ENCODE measurements at places on chromosomes 16 and 17. TPM values are rescaled to one million over a fixed set of nuclear protein-coding genes. Genes with fewer than 3 reads are reported as not detected.

TCAP gene
- 1.1 TPM for total RNA-seq

CCL18 gene
- not detected for total RNA-seq

KRTAP3-1 gene
- not detected for total RNA-seq

PRSS21 gene
- total RNA-seq: not detected

TMEM98 gene
- 8.8 TPM for total RNA-seq

PLA2G10 gene
- not detected for total RNA-seq

HS3ST4 gene
- total RNA-seq: not detected

FOXL1 gene
- total RNA-seq: 11.3 TPM

TSNAXIP1 gene
- 0.45 TPM for total RNA-seq

CHST5 gene
- total RNA-seq: 0.87 TPM

LRRC46 gene
- total RNA-seq: 0.20 TPM

CCP110 gene
- total RNA-seq: 14.4 TPM

TMEM204 gene
- not detected for total RNA-seq

CD300A gene
- total RNA-seq: not detected

CCDC154 gene
- total RNA-seq: 0.61 TPM

KRT27 gene
- not detected for total RNA-seq

KRT20 gene
- total RNA-seq: not detected

MT4 gene
- not detected for total RNA-seq

KRTAP9-4 gene
- not detected for total RNA-seq

NEUROD2 gene
- not detected for total RNA-seq

AURKB gene
- 64.1 TPM for total RNA-seq

CETP gene
- not detected for total RNA-seq

TNFRSF17 gene
- not detected for total RNA-seq

CCDC78 gene
- 4.1 TPM for total RNA-seq

NGFR gene
- 0.07 TPM for total RNA-seq

TMEM132E gene
- 6.8 TPM for total RNA-seq

NPIPB8 gene
- total RNA-seq: not detected

All from NCI-H460 (cell line).